ENCODE measurements at places on chromosomes 2 and 18.

- no peak for DNase-seq
Observed at GRCh38 chr2:239763433-239764097, 261.6 kb downstream of the NDUFA10 start.

- DNase-seq: no peak
Observed at GRCh38 chr18:49365346-49365745, 95.1 kb downstream of the DYM start.

GRCh38 chr2:97701851-97702465 is 11.4 kb upstream of the ZAP70 start:
- DNase-seq: no peak

DNA sequence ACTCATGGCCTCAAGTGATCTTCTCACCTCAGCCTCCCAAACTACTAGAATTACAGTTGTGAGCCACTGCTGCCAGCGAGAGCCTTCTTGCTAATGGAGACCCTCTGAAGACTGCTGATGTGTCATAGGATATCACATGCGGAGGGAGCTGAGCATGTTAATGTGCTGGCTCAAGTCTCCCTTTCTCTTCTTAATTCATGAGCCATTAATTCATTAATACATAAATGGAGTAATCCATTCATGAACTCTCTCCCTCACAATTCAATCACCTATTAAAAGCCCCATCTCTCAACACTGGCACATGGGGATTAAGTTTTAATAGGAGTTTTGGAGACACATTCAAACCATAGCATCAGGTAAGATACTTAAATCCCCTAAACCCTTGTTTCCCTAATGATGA is 54.8 kb downstream of the SYT4 start:
- DNase-seq: no peak

- DNase-seq: no peak
Observed at GRCh38 chr2:173705656-173706055, 259.5 kb downstream of the SP3 start.

GRCh38 chr2:145096582-145096981 is 576.7 kb upstream of the ZEB2 start:
- DNase-seq: no peak

DNA sequence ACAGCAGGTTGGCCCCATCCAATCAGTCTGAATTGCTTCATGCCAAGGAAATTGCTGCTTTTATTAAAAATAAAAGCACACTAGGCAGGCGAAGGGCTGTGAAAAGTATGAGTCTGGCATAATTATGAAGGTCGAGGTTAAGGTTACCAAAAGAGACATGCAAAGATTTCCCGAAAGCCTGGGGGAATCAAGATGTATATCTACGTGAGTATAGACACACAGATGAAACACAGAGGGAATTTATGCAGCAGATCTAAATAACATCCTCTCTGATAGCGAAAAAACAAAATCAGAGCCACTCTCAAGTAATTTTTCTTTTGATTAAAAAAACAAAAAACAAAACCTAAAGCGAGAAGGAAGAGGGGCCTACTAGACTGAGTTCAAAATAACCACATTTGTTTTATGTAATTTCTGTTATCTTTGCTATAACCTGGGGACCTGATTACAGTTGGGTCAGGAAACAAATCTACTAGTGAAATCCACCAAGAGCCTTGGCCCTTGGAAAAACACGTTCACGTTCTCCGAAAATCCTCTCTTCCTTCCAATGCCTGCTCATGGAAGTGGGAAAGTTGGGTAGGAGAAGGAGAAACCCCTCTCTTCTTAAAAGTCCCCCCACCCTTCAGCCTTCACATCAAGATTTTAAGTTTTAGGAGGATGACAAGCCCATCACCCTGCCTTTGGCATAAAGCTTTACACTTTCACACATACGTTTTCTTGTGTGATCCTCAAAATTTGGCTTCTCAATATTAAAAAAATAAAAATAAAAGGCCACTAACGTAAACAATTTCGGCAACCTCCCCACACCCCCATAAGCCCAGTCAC is 1.4 kb downstream of the AAK1 start:
- no peak for DNase-seq

GRCh38 chr2:62999905-63000304 is 50.7 kb upstream of the OTX1 start:
- no peak for DNase-seq

GRCh38 chr2:241107031-241107783 is 5.1 kb upstream of the MTERF4 start:
- DNase-seq: no peak

- no peak for DNase-seq
Observed at GRCh38 chr2:203988500-203989260, 52.1 kb downstream of the ICOS start.

DNA sequence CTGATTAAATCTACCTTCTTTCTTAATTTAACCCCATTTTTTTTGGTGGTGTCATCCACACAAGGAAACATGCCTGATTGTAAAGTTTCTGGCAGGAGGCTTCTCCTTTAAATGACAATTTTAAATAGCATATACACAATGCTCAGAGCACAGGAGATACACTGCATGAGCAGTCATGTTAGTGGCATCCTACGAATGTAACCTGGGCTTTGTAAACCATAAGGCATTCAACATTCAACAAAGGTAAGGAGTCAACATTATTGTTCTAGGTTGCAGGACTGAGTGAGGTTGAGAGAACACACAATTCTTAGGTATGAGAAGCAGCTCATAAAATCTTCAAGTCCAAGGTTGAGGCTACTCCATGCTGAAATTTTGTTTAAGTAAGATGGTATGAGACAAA is 266.6 kb upstream of the SIX2 start:
- DNase-seq: no peak

GRCh38 chr2:44851518-44851917 is 90.0 kb upstream of the SIX3 start:
- no peak for DNase-seq

GRCh38 chr2:39468579-39469451 is 31.7 kb upstream of the MAP4K3 start:
- no peak for DNase-seq

DNA sequence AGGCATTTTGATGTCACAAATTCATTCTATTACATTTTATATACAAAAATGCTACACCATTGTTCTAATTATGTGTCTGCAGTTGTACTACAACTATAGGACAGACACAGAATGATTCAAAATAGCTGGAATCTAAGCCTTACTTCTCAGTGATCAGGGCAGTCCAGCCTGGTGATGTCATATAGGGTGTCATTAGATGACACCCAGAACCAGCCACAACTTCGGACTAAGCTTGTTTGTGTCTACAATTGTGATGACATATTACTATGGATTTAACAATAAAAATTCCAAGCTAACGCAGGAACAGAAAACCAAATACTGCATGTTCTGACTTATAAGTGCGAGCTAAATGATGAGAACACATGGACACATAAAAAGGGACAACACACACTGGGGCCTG is 31.0 kb downstream of the M1AP start:
- DNase-seq: no peak

GRCh38 chr2:98821629-98822135 is 90.8 kb upstream of the MGAT4A start:
- no peak for DNase-seq

DNA sequence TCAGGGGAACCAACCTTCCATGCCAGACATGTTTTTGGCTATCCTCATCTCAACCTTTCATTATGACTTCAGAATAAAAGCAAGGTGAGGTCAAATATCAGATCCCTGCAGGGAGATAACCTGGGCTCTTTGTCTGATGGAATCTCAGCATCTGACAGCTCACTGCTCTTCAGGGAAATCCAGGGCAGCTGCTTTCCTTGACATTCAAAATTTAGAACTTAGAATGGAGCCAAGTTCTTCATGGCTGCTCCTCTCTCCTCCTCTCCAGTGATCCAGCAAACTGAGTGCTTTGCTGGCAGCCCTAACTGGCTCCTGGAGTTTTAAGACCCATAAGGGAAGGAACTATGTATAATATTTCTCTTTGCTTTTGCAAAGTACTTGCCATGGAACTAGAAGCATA is 716.3 kb downstream of the TSN start:
- no peak for DNase-seq

- DNase-seq: no peak
Observed at GRCh38 chr2:46966576-46966975, 51.0 kb upstream of the MCFD2 start.

GRCh38 chr2:217523286-217523685 is 479.5 kb downstream of the TNS1 start:
- DNase-seq: no peak

- DNase-seq: no peak
Observed at GRCh38 chr18:11251891-11252270, 102.5 kb upstream of the PIEZO2 start.

DNA sequence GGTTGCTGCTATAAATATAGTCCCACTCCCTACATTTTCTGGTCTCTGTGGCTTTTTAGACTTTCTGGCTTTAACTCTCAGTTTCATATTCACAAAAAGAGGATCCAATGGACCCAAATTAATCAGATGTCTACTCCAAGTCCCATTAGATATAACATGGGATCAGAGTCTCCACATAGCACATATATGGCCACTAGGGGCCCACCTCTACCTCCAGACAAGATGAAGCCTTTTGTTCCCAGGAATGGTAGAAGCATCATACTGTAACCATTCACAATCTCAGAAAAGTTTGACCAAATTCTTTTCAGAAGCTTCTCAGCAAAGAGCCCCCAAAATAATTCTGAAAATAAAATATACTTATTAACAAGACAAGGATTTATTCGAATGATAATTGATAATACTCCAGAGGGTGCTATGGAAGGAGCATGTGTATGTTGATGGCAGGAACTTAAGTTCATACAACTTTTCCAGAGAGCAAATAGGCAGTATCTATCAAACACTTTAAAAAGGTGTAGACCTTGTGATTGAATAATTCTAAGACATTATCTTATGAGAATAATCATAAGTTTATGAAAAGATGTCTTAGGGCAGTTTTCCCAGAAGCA is 382.3 kb upstream of the CRIM1 start:
- DNase-seq: no peak
